Peyer's patch (tissue), 4 donors: ENCODE measurements at places on chromosomes 3 and 15.

GRCh38 chr3:158711886-158712285 lies 20.4 kb downstream of the RARRES1 start:
- DNase-seq, result no peak
- H3K4me1 ChIP-seq, result no peaks in the 10 kb centered on the region
- no peaks in the 10 kb centered on the region for H3K36me3 ChIP-seq
- no peak overlapping the region for H3K4me3 ChIP-seq
- no peaks in the 10 kb centered on the region for H3K27me3 ChIP-seq

DNA sequence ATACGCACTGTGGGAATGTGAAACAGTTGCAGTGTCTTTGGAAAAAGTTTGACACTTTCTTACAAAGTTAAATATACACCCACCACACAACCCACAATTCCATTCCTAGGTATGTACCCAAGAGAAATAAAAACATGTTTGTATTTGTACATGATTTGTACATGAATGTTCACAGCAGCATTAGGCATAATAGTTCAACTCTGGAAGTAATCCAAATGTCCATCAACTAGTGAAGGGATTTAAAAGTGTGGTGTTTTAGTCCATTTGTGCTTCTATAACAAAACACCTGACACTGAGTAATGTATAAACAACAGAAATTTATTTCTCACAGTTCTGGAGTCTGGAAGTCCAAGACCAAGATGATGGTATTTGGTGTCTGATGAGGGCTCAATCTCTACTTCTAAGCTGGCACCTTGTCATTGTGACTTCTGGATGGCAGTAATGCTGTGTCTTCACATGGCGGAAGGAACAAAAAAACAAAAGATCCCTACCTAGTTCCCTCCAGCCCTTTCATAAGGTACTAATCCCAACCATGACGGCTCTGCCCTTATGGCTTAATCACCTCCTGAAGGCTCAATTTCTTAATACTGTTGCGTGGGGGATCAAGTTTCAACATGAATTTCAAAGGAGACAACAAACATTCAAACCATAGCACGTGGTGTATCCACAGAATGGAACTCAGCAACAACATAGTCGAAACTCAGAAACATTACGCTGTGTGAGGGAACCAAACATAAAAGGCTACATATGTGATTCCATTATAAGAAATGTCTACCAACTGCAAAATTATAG lies 120.5 kb downstream of the AQP9 start:
- H3K4me1 ChIP-seq, result no peaks in the 10 kb centered on the region
- no peaks in the 10 kb centered on the region for H3K27me3 ChIP-seq
- H3K27ac ChIP-seq, result no peak overlapping the region
- DNase-seq, result no peak

DNA sequence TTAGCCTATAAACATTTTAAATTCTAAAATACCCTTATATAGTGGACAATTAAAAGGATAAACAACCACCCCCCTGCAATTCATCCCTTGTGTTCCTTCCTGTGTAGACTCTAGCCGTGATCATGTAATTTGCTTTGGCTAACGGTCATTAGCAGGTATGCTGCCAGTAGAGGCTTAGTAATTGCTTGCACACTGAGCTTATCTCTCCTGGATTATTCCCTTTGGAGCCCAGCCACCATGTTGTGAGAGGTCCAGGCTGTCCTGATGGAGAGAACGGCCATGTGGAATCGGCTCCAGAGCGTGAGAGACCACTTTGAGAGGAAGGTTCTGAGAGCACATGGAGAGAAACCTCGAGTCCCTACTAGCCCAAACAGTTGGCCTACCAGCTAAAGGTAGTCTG lies 11.0 kb upstream of the BNC1 start:
- H3K27ac ChIP-seq, result no peak overlapping the region
- H3K27me3 ChIP-seq, result no peaks in the 10 kb centered on the region
- no peaks in the 10 kb centered on the region for H3K36me3 ChIP-seq
- no peak for DNase-seq

DNA sequence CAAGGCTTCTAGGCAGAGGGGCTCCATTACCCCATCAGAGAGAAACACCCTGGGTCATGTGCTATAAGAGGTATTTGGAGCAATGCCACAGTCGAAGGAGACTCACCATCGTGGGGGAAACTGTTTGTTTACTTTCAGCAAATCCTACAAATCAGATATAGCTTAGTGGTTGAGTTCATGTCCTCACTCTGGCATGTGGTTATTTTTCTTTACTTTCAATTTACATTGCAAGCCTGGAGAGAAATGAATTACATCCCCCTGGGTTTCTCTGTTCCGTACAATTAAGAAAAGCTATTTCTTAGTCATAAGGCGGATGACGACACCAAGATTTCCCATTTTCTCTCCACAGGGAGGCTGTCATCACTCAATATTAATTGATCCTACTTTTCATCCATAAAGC lies 36.9 kb downstream of the RFTN1 start:
- H3K27ac ChIP-seq, result no peak overlapping the region
- no peak overlapping the region for H3K4me3 ChIP-seq

GRCh38 chr15:45314960-45315359 lies 62.9 kb downstream of the SLC28A2 start:
- no peaks in the 10 kb centered on the region for H3K36me3 ChIP-seq
- DNase-seq, result no peak
- no peaks in the 10 kb centered on the region for H3K4me1 ChIP-seq
- no peaks in the 10 kb centered on the region for H3K27me3 ChIP-seq

GRCh38 chr15:83113881-83114674 lies 6.6 kb downstream of the TM6SF1 start:
- H3K4me1 ChIP-seq, result no peaks in the 10 kb centered on the region
- no peaks in the 10 kb centered on the region for H3K27me3 ChIP-seq

- DNase-seq, result no peak
- no peak overlapping the region for H3K27ac ChIP-seq
- no peaks in the 10 kb centered on the region for H3K4me1 ChIP-seq
- H3K4me3 ChIP-seq, result no peak overlapping the region
Measured at GRCh38 chr3:119759962-119760361, 21.9 kb upstream of the NR1I2 start.

GRCh38 chr3:188562144-188562543 lies 408.2 kb downstream of the LPP start:
- H3K4me1 ChIP-seq, result no peaks in the 10 kb centered on the region
- H3K27me3 ChIP-seq, result no peaks in the 10 kb centered on the region
- no peaks in the 10 kb centered on the region for H3K36me3 ChIP-seq
- H3K27ac ChIP-seq, result no peak overlapping the region
- DNase-seq, result no peak

GRCh38 chr3:100098784-100099070 lies 15.6 kb downstream of the FILIP1L start:
- H3K4me3 ChIP-seq, result no peak overlapping the region
- no peak for DNase-seq
- no peaks in the 10 kb centered on the region for H3K27me3 ChIP-seq
- no peak overlapping the region for H3K27ac ChIP-seq

DNA sequence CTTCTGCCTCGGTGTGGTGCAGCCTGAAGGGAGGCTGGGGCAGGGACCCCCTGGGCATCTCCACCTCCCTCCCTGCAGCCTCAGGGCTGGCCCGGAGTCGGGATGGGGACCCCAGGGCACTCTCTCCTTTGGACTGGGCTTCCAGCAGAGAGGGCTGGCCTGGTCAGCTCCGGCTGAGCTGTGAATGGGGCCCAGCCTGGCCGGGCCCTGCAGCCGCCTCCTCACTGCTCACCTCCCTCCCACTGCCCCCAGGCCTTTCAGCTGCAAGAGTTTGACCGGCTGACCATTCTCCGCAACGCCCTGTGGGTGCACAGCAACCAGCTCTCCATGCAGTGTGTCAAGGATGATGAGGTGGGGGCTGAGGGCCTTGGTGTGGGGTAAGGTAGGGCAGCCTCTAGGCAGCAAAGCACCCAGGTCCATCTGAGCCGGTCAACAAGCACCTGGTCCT lies 36.0 kb downstream of the PSTPIP1 start:
- H3K4me1 ChIP-seq, result peaks cover 15% of the 10 kb centered on the region
- no peaks in the 10 kb centered on the region for H3K27me3 ChIP-seq
- H3K36me3 ChIP-seq, result no peaks in the 10 kb centered on the region
- H3K27ac ChIP-seq, result no peak overlapping the region

DNA sequence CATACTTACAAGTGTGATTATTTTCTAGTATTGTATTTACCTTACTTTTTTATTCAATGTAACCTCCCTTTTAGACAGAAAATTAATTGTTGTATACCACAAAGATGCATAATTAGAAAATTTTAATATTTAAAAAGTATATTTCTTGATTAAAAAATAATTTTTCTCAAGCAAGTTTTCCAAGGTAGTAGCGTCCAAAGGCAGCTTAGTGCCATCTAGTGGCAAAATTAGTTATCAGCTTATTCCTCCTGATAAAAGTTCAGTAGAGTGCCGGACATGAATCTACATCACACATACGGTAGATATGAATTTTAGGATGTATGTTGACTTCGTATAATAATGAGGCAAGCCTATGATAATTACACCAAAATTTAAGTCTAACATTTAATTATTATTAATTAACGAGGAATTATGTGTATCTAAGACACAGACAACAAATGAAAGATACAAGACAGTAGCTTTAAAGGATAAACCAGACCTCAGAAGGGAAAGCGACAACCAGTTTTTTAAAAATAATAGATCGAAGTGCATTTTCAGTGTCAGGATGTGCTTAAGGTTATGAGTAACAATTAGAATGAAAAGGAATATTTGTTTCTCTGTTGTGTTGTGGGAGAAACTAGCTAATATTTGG lies 405.9 kb downstream of the ROBO1 start:
- no peaks in the 10 kb centered on the region for H3K27me3 ChIP-seq
- H3K27ac ChIP-seq, result no peak overlapping the region
- H3K4me3 ChIP-seq, result no peak overlapping the region
- no peak for DNase-seq
- H3K4me1 ChIP-seq, result no peaks in the 10 kb centered on the region

- H3K36me3 ChIP-seq, result no peaks in the 10 kb centered on the region
- H3K4me1 ChIP-seq, result peaks cover 13% of the 10 kb centered on the region
- no peak overlapping the region for H3K27ac ChIP-seq
- peak overlapping the region; percentile 31 for H3K4me3 ChIP-seq
Measured at GRCh38 chr15:55741833-55742497, 987 bp downstream of the PRTG start.

DNA sequence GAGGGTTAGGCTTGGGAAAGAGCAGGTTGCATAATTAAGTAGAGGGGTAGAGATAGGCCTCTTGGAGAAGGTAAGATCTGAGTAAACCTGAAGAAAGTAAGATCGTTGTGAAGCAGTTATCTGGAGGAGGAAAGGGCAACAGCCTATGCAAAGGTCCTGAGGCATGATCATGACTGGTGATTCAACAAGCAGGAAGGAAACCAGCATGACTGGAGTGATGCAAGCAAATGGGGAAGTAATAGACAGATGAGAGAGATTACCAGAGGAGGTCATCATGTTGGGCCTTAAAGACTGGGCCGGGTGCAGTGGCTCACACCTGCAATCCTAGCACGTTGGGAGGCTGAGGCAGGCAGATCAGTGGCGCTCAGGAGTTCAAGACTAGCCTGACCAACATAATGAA lies 360.2 kb downstream of the EPHB1 start:
- H3K27me3 ChIP-seq, result no peaks in the 10 kb centered on the region
- no peak overlapping the region for H3K27ac ChIP-seq
- H3K4me3 ChIP-seq, result no peak overlapping the region
- no peaks in the 10 kb centered on the region for H3K4me1 ChIP-seq
- no peaks in the 10 kb centered on the region for H3K36me3 ChIP-seq
- no peak for DNase-seq

DNA sequence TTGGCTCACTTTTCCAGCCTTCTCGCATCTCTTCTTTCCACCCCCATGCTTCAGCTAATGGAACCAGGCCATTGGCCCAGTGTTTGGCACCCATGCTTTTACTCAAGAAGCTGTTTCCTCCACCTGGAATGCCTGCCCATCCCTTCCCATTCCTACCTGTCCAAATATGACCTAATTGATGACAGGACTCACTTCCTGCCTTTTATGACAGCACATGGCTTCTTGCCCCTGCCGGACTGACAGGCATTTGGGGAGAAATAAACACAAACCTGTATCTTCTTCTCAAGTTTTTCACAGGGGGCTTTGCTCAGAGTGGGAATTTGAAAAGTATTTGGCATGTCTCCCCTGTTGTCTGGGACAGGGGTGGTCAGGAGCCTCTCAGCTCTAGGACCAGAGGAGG lies 120.1 kb downstream of the ABHD5 start:
- no peaks in the 10 kb centered on the region for H3K27me3 ChIP-seq
- H3K4me1 ChIP-seq, result no peaks in the 10 kb centered on the region
- no peak for DNase-seq
- H3K4me3 ChIP-seq, result no peak overlapping the region
- no peaks in the 10 kb centered on the region for H3K36me3 ChIP-seq

DNA sequence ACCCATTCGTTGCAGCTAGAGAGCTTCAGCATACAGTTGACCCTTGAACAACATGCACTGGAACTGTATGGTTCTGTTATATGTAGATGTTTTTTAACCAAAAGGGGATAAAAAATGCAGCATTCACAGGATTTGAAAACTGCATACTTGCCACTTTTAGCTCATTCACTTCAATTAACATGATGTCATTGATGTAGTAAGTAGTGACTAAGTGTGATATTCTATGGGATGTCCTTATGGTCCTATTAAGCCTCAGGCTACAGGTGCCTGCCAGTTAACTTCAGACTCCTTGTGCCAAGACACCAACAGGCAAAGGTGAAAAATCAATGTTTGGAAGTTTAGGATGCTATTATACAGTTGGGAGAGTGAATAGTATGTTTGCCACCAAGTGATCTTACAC lies 553.6 kb upstream of the NECTIN3 start:
- no peaks in the 10 kb centered on the region for H3K36me3 ChIP-seq
- no peak overlapping the region for H3K27ac ChIP-seq
- H3K27me3 ChIP-seq, result no peaks in the 10 kb centered on the region
- no peaks in the 10 kb centered on the region for H3K4me1 ChIP-seq
- no peak overlapping the region for H3K4me3 ChIP-seq

DNA sequence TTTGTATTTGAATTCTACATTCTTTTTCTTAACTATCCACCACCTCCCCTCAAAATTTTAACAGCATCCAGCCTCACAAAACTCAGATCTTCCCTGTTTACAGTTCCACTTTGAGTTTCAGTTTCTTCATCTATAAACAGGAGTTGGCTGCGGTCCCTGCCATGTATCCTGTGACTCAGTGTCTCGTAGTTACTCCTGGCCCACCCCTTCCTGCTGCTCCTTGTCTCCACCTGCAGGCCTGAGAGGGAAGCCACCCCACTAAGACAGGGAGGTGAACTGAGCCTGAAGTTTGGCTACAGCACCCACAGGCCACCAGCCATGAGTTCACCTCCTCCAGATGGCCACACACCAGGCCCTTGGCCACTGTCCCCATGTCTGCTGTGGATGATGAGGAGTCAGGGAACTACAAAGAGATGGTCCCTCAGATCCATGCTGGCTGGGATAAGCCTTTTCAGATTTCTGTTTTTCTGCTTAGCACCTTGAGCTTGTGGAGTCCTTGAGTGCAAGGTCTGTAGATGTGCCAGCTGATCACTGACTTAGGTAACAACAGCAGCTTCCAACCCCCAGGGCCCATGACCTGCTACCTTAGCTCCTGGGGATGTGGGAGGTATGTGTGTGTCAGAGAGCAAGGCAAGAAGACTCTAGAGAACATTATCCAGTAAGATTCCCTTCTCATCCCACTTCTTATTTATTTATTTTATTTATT lies 37.5 kb downstream of the CD86 start:
- H3K4me3 ChIP-seq, result no peak overlapping the region
- H3K4me1 ChIP-seq, result no peaks in the 10 kb centered on the region
- H3K27ac ChIP-seq, result no peak overlapping the region
- no peak for DNase-seq
- no peaks in the 10 kb centered on the region for H3K36me3 ChIP-seq

GRCh38 chr15:59739557-59740186 lies 50.6 kb upstream of the BNIP2 start:
- no peak for DNase-seq
- H3K4me3 ChIP-seq, result no peak overlapping the region
- no peak overlapping the region for H3K27ac ChIP-seq
- H3K4me1 ChIP-seq, result no peaks in the 10 kb centered on the region

GRCh38 chr15:78018946-78019644 lies 58.4 kb downstream of the TBC1D2B start:
- H3K27ac ChIP-seq, result no peak overlapping the region
- H3K27me3 ChIP-seq, result no peaks in the 10 kb centered on the region
- H3K36me3 ChIP-seq, result no peaks in the 10 kb centered on the region
- no peak overlapping the region for H3K4me3 ChIP-seq
- peak; percentile 49 for DNase-seq
- H3K4me1 ChIP-seq, result no peaks in the 10 kb centered on the region
